LNCaP clone FGC (cell line): ENCODE measurements at places on chromosomes 16 and 17.

DNA sequence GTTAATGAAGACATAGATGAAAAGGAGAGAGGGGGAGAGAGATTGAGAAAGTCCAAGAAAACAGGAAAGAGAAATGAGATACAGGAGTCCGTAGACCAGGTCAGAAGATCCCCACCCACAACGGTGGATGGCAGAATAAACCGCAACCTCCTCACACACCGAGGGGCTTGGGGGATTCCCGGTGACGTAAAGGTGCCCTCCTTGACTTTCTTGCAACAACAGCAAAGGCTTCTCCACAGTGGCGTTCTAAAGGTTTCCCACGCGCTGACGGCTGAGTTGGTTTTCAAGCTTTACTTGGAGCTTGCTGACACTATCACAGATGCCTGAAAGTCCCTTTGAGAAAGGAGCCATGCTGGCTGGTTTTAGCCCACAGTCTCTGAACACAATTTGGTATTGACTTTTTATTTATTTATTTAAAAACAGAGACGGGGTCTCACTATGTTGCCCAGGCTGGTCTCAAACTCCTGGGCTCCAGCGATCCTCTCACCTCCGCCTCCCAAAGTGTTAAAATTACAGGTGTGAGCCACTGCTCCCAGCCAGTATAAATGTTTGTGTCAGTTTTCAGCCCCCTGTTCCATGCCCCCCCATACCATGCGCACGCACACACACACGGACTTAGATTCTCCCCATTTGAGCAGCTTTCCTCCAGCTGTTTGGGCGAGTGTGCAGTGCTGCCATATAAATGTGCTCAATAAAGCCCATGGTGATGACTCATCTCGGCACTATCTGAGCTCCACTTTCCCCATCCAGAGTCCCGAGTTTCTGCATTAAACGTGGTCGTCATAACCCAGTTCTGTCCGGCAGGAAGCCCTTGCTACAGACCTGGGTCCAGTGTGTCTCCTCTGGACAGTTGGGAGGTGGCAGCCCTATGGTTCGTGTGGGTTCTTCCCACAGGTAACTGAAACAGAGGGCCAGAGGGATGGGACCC, 33.0 kb upstream of the SEC14L1 start:
- DNase-seq: no peak

- no peak for DNase-seq
These were observed 48.8 kb downstream of the NLRC5 start for GRCh38 chr16:57038166-57038565.

GRCh38 chr17:3528403-3528851, 29.2 kb downstream of the TRPV3 start:
- DNase-seq: no peak

DNA sequence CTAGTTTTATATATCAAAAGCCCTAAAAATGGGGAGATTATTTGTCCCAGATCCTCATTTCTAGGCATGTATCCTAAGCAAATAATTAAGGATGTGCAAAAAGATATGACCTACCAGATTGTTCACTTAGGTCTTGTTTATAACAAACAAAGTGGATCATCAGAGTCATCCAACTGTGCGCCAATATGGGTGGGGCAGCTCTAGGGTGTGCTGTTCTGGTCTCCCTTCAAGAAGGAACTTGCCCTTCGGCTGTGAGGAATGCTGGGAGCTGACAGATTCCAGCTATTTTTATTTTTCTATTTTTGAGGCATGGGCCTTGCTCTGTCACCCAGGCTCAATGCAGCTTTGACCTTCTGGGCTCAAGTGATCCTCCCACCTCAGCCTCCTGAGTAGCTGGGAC, 13.8 kb downstream of the CHP2 start:
- peak; percentile 75 for DNase-seq

DNA sequence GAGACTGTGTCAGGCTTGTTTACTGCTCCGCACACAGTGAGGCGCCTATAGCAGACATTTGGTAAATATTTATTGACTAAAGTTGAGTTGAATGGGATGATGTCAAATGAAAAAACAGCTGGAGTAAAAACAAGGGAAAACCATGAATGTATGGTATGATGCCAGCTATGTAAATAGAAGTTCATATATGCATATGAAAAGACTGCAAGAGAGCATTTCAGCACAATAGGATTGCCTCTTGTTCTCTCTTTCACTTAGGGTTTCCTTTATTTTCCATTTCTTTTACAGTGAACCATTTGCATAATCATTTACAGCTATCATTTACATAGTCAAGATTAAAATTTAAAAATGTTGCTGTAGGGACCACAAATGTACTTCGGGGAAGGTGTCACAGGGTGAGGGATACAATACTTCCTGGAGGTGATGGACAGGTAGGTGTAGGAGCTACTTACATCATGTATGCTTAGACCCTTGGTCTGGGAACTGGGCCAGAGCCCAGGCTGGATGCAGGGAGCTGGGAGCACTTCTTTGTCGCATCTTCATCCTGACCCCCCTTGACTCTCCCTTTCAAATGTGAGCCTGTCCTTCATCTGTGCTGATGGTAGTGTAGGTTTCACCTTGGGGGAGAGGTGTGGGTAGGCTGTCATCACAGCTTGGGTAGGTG, 113.3 kb downstream of the UTP18 start:
- DNase-seq: no peak

GRCh38 chr17:33777674-33778073, 477.4 kb upstream of the CCL2 start:
- no peak for DNase-seq

DNA sequence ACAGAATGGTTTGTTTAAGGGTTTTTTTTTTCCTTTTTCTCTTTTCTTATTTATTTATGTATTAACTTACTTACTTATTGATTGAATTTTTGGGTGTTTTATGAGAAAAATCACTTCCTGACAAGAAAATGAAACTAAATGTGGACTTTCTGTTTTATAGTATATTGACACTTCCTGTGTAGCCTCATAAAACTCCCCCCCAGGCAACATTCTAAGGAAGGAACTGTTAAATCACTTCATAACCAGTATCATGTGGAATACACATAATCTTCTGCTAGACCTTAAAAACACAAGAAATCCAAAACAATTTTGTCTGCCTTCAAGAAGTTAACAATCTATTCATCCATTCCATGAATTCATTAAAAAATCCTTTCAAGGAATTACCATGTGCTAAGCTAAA, 164.1 kb upstream of the TOM1L1 start:
- DNase-seq: no peak

DNA sequence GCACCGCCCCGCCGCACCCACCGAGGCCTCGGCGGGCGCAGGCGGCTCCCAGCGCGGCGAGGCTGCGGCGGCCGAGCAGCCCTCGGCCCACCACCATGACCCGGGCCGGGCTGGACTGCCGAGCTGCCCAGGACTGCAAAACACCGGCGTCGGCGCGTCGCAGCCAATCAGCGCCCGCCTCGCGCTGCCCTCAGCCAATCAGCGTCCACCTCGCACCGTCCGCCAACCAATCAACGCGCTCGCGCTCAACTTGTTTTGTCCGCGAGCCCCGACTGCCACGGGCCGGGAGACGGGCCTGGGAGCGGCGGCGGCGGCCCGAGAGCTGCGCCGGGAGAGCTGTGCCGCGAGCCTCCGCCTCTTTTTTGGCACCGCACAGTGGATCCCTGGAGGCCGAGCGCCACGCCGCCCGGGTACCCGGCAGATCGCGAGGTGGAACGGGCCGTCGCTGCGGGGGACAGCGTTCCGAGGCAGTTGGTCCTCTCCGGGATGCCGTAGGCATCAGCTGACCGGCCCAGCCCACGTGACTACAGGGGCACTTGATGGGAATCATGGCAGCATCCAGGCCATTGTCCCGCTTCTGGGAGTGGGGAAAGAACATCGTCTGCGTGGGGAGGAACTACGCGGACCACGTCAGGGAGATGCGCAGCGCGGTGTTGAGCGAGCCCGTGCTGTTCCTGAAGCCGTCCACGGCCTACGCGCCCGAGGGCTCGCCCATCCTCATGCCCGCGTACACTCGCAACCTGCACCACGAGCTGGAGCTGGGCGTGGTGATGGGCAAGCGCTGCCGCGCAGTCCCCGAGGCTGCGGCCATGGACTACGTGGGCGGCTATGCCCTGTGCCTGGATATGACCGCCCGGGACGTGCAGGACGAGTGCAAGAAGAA, at the start of the genes FAHD1 and HAGH:
FAHD1 (plus strand) TSS at position 516 of the 883 bp plus-strand sequence; CDS start at position 549, 33 bp downstream.
HAGH (minus strand) TSS at position 135 of the 883 bp plus-strand sequence; CDS start at position 97, 38 bp downstream.
- DNase-seq: peak; percentile 85

DNA sequence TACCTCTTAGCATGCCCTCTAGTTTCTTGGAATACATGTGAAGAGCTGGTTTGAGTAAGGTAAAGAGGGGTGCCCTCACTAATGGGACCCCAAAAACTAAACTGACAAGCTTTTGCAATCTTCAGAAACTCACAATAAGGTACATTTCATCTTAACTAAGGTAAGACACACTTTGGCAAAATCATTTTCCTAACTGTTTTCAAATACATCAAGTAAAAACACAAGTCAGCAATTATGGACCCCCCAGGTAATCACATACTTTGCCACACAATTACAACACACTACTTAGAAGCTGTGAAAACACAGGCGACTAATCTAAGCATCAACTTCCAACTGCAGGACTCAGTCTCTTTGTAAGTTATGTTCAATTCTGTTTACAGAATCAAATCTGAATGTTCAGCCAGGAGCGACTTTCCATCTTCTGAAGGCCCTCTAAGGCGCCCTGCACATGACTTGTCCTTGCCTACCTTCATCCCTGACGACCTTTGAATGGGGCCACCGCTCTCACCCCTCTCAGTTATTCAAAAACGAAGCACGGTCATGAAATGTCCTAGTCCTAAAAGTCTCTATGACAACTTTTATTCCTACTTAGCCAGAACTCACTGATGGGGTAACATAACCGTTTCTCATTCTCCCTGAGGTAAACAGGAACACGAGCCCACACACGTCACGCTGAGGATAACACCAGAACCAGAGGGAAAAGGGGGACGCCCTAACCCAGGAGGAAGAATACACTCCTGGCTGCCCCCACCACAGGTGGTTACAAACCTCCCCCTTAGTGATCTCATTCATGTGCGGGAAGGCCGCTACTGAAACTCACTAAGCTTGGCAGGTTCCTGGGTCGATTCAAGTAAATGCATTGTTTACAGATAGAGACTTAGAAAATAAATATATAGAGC, 5.5 kb downstream of the CREBBP start:
- peak; percentile 25 for DNase-seq

- DNase-seq: no peak
These were observed 8.6 kb upstream of the CENPV start for GRCh38 chr17:16361874-16362273.

- no peak for DNase-seq
These were observed 11.5 kb downstream of the CREBBP start for GRCh38 chr16:3868967-3869366.

GRCh38 chr17:77332981-77333685, 192.4 kb downstream of the SEC14L1 start:
- no peak for DNase-seq

- no peak for DNase-seq
These were observed 6.0 kb downstream of the DOC2A start for GRCh38 chr16:30004811-30005242.

GRCh38 chr16:78773291-78773702, 673.8 kb downstream of the WWOX start:
- no peak for DNase-seq

DNA sequence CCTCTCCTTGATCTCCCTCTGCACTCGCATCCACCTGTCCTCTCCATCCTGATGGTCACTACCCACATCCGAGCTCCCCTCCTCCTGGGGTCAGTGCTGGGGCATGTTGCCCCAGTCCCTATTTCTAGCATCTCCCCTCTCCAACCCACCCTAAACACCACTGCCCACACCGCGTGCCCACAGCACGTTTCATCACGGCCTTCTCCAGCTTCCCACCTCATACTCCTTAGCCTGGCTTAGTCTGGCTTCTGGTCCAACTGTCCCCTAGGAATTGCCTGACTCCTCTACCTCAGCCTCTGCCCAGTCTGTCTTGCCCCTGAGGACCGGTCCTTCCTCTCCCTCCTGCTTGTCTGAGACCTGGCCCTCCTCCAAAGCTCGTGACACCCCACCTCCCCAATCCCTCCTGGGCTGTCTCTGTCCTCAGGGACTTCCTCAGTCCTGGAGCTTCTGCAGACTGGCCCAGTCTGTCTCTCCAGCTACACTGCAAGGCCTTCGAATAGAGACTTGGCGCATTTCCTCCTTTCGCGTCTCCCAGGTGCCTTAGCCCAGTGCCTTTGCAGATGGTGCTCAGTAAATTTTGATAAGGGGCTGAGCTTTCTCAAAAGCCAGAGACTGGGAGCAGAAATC, 4.9 kb downstream of the ALOX15 start:
- DNase-seq: no peak

DNA sequence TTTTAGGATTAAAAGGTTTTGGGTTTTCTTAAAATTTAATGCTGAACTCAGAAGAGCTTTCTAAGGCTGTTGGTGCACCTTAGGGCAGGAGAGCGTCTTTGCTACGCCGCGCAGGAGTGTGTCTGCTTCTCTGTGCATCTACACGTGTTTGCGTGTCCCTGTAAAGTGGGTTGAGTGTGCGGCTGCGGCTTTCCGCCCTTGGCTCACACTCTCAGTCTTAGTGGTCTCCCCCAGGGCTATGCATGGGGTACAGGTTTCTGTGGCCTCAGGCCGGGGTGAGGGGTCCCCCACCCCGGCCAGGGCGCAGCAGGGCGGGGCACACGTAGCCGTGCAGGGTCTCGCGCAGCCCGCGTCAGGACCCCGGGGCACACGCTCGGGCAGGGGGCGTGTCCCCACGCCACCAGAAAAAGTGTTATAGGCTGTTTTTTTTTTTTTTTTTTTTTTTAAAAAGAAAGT, 727 bp upstream of the TENT4B start:
- DNase-seq: no peak

- no peak for DNase-seq
These were observed 183.3 kb downstream of the UTP18 start for GRCh38 chr17:51443646-51444045.

GRCh38 chr17:45793999-45794540, 9.9 kb downstream of the CRHR1 start:
- DNase-seq: no peak
